ENCODE measurements at places on chromosomes 2 and 18.

- DNase-seq = no peak
Observed at GRCh38 chr18:45764000-45764686, 40.2 kb downstream of the SLC14A1 start.

DNA sequence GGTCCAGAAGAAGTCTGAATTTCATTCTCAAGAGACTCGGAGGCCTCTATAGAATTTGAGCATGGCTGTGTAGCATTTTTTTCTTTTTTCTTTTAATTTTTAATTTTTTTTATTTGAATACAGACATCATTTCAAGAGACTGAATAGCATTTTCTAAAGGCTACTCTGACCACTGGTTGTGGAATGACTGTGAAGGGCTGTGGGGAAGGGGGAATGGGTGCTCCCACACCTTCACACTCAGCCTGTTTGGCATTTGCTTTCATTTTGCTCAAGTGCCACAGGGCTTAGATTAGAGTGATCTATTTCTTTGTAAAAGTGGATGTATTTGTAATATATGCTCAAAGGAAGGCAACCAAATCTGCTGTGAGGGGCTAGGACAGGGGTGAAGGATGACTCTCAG, 142.0 kb upstream of the SPOPL start:
- DNase-seq = no peak

DNA sequence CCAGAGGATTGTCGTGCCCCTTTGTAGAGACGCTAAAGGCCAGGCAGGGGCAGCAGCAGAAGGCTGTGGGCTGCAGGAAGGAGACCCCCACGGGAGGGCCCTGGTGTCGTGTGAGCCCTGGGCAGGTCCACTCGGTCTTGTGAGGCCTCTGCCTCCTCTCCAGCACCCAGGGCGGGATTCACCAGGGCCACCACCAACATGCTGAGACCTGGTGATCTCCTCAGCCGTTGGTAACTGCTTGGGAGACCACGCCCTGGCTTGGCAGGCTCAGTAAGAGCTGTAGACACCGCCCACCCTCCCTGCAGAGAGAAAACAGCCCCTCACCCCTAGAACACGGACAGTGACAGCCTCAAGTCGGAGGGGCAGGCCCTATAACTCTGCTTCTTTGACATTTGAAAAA, 21.1 kb downstream of the MBP start:
- DNase-seq = no peak

DNA sequence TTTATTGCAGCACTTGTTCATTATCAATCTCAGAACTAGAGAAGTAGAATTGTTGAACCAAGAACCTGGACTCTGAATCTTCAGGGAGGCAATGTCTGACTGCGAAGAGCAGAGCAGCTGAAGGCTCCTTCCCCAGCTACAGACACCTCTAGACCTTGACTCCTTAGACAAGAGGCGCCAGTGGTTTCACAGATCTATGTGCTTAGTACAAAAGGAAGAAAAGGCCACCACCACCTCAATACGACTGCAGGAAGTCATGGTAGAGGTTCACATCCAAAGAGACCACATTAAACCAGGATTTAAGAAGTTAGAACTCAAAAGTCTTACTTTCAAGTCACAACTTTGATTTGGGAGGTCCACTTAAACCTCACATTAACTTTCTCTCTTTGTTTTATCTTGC, 158.1 kb upstream of the VRK2 start:
- DNase-seq = no peak

DNA sequence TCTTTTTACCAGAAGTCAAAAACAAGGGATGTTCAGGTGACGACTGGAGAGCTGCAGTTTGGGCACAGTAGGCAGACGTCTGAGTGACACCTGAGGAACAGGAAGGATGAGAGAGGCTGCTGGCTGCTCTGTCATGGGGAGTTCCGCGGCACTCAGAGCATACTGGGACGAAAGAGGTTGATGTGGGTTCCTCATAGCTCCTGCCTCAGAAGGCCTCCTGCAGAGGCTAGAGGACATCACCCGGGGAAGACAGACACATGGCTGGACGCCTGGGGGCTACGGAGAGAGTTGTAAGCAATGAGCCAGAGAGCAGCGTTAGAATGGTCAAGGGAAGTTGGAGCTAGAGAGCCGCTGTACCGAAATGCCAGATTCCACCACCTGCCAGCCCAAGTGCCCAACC, 45.1 kb upstream of the GLI2 start:
- DNase-seq = no peak

DNA sequence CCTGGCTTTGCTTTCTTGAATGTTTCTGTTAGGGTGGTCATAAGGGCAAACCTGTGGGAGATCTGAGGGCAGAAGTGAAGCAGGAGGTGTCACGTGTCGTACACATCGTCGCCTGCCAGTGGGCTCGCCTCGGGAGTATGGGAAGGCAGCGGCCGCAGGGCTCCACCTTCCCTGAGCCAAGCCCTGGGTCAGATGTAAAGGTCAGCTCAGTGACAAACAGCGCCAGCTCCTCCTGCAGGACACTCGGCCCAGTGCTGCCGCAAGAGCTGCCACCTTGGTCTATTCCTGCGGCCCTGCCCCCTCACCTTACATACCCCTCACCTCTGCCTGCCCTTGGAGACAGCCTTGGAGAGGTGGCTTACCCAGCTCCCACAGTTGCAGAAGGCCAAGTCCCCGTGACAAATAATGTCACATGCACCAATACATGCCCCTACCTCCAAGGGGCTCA, 64.2 kb downstream of the PSMG2 start:
- DNase-seq = no peak

DNA sequence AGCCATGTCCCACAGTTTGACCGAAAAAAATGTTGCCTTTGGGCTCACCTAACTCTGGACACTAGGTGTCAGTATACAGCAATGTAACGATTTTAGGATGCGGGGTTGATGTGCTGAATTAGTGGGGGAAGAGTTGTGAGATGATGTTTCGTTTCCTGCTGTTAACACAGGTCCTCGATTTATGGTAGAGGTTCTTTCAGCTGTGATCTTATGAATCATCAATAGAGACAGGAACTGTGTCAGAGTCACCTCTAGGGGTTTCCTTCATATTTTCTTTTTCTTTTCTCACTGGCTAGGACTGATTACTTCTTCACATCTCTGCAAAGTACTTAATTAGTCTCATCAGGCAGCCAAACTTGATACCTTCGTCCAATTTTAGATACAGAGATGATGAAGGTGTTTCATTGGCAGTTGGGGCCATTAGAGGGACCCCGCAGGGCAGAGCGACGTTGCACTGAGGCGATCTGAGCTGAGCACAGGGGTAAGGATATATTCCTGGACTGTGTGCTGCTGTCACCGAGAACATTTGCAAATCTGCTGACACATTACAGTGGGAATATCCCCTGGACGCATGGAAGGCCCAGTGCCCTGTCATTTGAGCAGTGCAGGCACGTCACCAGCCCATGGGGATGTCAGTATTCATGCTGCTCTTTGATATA, 10.2 kb upstream of the MMADHC start:
- peak; percentile 21 for DNase-seq

DNA sequence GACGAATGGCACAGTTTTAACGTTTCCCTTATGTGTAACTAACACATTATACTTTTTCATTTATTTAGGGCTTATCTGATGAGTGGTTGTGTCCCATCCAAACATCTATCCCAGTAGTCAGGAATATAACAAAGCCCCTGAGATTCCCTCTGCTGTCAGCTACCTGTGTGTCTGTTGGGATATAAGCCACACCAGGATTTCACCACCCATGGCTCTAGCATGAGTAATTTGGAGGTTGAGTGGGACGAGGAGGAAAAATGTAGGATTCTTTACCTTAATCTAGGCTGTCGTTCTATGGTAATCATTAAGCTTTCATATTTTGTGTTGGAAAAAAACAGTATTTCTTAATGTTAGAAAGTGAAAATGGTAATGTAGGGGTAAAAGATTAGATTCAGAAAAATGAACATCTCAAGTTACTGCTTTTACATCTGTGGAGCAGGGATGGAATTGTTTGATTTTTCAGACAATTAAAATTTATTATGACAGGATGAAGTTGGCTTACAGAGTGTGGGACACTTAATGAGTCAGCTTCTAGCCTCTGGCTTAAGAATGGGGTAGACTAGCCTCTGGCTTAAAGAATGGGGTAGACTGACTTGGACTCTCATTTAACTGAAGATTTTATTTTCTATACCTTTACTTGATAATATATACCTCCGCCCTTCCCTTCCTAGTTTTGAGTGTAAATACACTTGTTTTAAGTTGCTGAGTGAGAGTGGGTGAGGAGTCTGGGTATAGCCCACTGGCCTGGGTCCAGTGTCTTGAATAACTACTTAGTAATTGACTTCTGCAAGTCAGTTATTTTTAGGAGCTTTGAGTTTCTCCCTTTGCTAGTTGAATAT, 88.5 kb upstream of the RANBP2 start:
- no peak for DNase-seq

DNA sequence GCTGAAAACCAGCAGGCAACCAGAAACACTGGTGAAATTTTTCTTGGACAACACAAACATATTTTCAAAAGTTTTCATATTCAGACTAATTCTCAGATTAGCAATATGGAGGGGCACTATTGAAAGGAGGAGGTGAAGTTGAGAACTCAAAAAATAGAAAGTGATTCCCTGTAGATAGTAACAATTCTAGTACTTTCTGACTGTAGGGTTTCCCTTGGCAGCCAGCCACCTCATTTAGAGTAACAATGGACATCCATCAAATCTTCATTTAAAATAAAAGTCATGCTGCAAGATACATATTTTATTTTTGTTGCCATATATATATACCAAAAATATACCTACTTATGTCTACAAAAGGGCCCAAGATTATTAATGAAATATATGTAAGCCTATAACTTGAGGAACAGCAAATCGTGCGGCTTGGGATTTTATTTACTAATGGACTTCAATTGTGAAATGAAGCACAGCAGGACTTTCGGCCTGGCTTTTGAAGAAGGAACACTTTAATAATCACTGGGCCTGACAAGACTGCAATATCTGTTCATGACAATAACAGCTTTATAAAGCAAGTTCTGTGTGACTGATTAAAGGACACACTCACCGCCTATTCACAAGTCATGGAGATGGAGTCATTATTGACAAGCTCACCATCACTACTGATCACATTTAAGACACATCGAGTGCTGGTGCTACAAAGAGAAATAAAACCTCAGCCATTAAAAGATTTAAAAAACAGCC, 6.8 kb upstream of the NR4A2 start:
- no peak for DNase-seq

DNA sequence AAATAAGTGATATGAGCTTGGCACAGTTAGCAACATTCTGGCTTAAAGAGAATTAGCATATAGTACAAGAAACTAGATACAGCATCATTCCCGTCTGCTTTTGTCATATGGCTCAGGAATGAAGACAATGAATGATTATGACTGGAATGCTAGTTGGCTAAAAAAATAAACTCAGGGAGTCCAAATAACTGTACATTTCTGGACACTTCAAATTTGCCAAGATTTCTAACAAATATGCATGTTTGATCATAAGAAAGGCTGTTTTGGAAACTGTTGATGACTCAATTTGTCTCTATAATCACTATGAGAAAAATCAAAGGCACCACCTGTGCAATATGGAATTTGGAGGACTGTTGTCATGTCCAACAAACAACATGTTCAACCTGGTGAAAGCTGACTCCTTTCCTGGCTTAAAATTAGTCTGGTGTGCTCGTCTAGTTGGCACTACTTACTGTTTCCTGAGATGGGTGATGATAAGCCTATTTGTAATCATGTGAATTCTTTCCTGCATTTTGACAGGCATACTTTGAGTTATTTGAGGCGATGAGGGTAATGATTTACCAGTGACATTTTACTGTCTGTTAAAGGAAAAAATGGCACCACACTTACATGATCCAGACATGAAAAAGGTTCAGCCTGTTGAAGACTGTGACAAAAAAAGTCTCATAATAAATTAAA, 133.9 kb upstream of the CDH20 start:
- no peak for DNase-seq

DNA sequence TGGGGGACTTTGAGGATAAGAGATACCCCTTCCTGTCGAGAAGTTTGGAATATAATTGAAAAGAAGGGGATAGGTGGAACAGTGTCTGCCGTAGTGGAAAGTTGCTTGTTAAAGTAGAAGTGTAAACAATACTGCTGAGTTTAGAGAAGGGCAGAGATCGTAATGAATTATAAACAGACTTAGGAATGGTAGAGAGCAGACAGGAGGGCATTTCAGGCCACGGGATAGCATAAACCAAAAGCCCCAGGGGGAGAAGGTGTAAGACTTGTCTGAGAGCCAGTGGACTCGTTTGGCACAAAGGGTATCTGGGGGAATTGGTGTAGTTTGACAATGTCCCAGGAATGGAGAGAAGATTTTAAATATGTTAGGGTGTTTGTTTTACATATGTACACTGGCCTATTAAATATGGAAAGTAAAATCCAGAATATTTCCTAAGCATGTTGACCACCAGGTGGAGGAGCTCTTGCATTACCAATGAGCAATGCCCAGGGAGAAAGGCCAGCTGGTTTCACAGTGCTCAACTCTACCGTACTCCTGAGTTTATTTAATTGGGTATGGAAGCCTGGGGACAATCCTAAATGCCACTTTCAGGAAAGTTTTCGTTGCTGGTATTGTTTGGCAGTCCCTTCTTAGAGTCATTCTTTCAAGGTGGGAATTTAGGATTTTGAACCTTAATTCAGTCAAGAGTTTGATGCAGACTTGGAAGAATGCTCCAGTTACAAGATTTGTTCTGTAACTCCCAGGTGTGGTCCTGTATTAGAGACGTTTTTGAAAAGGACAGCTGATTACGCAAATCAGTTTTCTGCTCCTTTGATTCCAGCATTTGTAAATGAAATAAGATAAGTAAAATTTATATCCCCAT, 7.5 kb downstream of the COPS8 start:
- DNase-seq = no peak

DNA sequence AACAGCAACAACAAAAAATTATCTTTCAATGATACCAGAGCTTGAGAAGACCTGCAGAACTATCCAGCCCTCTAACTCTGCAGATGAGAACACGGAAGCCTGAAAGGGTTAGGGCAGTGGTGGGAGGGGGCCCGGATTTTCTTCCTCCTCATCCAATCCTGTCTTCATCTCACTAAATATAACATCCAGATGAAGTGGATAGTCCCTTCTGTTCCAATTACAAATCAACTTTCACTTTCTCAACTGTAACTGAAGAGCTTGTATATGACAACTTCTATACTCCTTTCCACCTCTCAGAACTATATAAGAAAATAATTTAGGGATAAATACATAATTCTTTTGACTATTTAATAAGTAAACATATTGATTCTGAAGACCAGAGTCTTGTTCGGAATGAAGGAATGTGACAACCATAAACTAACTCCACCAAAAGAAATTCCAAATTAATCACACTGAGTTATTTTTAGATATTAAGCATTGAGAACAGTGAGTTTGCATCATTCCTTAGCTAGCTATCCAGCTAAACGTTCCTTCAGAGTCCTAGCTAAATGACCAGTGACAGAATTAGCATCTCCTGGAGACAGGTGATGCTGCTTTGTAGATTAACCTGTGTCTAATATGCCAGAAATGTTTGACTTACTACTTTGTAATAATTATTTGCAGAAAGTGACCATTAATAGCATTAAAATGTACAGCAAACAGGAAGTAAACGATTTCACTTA, 32.7 kb downstream of the SFT2D3 start:
- no peak for DNase-seq

- no peak for DNase-seq
Observed at GRCh38 chr18:6714010-6714409, 15.5 kb upstream of the ARHGAP28 start.

Measured in activated CD4-positive, alpha-beta T cell treated with anti-CD3 and anti-CD28 coated beads, Interleukin-2, amount 50 U/mL, for 1 hour (primary cell).